ENCODE measurements at places on chromosomes 5 and 9.

DNA sequence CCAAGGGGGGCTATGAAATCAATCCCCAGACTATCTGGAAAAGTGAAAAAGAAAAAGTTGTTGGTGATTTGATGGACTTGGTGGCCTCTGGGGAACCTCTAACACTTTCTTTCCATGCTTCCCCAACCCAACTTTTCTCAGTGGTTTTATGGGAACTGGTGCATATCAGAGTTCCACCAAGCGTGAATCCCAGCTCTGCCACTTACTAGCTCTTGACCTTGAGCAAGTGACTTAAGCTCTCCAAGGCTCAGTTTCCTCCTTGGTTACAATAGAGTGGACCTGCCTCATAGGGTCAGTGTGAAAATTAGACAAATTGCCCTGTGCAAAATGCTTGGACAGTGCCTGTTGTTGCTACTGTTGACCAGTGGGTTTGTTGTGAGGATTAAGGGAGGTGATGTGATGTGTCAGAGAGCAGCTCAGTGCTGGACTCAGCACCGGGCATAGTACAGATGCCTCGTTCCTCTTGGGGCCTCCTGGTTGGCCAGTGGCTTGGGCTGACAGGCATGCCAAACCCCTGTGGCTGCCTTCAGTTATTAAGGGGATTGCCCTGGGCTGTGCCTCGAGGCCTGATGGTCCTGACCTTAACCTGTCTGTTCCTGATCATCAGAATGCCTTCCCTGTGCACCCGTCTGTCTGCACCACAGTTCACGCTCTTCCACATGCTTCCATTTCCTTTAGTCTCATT, 49.3 kb downstream of the COL15A1 start:
- DNase-seq = no peak

- no peak for DNase-seq
Measured at GRCh38 chr5:109863752-109864151, 174.0 kb downstream of the MAN2A1 start.

DNA sequence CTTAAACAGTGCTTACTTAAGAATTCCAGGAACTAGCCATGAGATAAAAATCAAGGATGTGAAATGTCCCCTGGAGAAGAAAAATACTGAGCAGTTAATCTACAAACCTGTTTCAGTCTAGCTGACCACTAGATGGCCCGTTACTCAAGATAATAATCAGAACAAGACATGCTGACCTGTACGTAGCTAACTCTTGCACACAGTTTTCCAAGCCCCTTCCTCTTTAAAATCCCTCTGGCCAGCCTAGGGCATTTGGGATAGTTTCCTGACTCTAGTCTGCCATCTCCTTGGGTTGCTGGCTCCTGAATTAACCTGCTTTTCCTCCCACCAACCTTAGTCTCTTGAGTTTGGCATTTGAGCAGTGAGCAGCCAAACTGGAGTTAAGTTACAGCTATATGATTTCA, 59.2 kb upstream of the TRAF1 start:
- no peak for DNase-seq

- no peak for DNase-seq
Measured at GRCh38 chr9:19788614-19789271, at the start of gene SLC24A2. Gene SLC24A2, minus strand, starts transcription at chr9:19789037.

GRCh38 chr9:68730570-68731235, 25.7 kb downstream of the PIP5K1B start:
- DNase-seq = no peak

- DNase-seq = no peak
Measured at GRCh38 chr5:113190347-113190746, 213.7 kb downstream of the DCP2 start.

GRCh38 chr5:58967597-58968281, 384.9 kb downstream of the RAB3C start:
- no peak for DNase-seq

DNA sequence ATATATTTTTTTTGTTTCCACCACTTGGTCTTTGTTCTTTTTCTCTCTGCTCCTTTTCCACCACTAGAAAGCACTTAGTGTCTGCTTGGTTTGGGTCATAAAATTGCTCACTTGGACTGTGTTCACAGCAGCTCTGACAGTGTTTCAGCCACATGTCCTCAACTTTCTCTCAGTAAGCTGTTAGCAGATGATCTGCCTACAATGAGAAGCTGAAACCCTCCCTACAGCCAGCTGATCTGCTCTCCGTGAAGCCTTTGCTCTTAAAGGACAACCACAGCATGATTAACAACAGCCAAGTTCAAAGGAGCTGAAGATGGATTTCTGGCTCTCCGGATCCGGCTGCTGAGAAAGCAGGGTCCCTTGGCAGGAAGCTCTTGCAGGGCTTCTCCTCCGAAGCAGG, 31.6 kb downstream of the PRLR start:
- DNase-seq = no peak

DNA sequence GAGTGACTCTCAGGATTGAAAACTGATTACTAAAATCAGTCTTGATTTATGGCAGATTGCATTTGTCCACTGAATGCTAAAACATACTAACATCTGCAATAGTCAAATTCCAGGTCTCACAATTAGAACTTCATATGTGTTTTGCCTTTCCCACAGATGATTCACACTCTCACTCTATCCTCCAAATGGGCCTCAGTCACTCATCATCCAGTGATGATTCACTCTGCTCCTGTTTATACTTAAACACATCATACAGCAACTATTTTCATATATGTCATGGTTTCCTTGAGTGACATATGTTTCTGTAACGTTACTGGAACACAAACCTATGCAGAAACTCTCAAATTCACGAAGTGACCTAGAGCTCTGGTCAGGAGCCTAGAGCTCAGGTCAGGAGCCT, 512.9 kb downstream of the HINT1 start:
- DNase-seq = no peak

GRCh38 chr9:103287361-103287760, 292.2 kb downstream of the CYLC2 start:
- no peak for DNase-seq

DNA sequence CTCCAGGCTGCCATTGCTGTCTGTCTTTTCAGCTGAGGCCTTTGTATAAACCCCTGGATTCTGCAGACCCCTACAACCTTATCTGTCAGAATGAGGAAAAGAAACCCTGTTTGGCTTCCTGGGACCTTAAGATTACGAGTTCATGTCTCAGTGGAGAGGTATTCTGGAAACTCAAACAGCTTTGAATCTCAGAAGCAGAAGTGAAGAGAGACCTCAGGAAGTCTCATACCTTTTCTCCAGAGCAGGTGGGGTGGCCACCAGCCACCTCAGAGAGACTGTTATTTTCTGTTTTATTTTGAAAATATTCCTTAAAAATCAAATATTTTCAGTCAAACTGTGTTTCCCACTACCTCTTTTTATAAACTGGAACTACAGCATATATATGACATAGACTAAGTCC, 457.5 kb downstream of the TMEM232 start:
- DNase-seq = no peak

DNA sequence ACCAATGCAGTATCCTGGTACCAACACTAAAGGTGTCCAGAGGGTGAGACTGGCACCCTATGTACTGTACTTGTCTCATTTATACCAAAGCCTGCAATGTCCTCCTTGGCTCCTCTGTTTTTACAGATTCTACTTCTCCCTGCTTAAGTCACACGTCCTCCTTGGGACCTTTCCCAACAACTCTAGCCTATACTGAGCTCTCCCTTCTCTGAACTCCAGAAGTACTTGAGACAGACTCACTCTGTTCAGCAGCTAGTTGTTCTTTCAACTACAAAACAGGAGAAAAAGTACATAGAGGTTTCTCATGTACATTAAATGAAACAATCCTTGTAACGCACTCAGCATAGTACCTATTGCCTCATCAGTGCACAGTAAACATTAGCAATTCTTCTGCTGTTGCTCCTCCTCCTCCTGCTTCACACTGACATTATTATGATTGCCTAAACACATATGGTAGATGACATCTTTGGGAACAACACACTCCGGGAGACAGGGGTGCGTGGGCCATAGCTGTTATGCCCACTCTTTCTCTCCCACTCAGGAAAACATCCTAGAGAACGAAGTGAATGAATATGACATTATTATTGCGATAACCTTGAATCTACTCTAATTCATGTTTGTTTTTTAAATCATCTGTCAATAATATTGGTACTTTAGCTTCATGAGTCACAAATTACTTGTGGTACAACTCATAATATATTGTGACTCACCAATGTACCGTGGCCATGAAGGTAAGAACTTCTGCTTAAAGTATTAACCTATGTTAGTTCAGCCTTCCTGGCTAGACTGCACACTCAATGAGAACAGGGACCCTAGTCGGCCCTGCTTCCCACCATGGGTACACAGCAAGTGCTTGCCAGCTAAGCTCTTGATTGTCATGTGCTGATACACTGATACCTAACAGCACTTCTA, 180.3 kb upstream of the ADRA1B start:
- DNase-seq = no peak

GRCh38 chr9:110635589-110635988, 33.0 kb upstream of the MUSK start:
- DNase-seq = no peak

DNA sequence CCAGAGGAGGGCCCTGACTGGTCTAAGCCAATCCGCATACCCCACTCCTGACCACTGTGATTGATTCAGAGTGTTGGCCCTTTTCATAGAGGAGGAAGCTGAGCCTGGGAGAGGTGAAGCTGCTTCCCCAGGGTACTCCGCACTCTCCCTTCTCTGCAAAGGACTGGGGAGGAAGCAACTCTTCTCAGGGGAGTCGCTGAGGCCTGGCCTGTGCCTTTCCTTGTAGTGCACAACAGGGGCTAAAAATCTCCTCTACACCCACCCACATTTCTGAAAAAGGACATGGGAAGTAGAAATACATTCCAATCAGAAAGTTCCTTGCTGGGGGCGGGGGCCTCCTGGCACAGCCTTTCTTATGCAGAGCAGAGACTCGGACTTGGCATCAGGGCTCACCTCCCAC, 22.2 kb downstream of the AK8 start:
- no peak for DNase-seq
